T-helper 2 cell treated with Interferon-gamma antibody and Interleukin-4, amounts not matched to agents 5 μg/mL and 100 μg/mL, for 36 hours (primary cell): ENCODE measurements at places on chromosomes 2 and 18.

GRCh38 chr18:34772887-34773286, 62.8 kb downstream of the DTNA start:
- H3K27me3 ChIP-seq: peaks cover 2% of the 10 kb centered on the region
- no peak overlapping the region for H3K27ac ChIP-seq
- no peak for DNase-seq
- H3K4me3 ChIP-seq: no peak overlapping the region

GRCh38 chr2:69456950-69457445, 19.8 kb upstream of the NFU1 start:
- no peak for DNase-seq
- H3K4me1 ChIP-seq: peaks cover 12% of the 10 kb centered on the region
- H3K4me3 ChIP-seq: no peak overlapping the region
- no peak overlapping the region for H3K27ac ChIP-seq

GRCh38 chr2:237324405-237324831, 89.5 kb downstream of the COL6A3 start:
- H3K27me3 ChIP-seq: no peaks in the 10 kb centered on the region
- H3K27ac ChIP-seq: no peak overlapping the region
- no peak for DNase-seq
- no peak overlapping the region for H3K4me3 ChIP-seq

DNA sequence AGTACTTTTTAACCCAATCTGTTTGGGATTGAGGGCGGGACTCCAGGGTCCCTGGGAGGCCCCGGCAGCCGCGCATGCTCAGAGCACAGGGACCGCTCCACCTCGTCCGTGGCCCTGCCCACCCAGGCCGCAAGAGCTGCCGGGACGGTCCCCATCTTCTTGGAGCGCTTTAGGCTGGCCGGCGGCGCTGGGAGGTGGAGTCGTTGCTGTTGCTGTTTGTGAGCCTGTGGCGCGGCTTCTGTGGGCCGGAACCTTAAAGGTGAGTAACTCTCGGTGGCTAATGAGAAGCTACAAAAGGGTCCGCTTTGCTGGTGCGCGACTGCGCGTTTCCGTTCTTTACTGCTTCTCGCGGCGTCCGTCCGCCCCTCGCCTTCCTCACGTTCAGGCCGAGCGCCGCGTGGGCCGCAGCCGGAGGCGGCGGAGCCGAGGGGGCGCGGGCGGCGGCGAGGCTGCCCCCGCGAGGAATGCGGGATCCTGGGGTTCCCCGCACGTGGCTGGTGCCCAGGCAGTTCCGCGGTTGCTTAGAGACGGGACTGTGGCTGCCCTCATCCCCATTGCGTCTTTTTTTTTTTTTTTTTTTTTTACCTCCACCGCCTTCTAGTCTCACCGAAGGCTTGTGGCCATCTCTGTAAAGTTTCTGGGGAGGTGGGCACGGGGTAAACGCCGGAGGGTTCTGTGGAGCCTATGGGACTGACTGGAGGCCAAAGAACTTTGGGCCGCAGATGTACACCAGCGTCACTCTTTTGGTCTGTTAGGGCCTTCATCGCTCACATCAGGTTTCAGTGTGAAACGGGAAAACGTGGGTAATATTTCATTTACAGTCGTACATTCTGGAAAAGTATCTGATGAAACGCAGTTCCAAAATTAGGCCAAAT, at the start of gene SSB:
Gene SSB (plus strand): TSS at position 154 of the 875 bp plus-strand sequence. CDS start 2,090 bp downstream, outside the sequence.
- peak within 1 kb of the TSS; percentile 87 for H3K27ac ChIP-seq
- H3K4me3 ChIP-seq: peak within 1 kb of the TSS; percentile 89
- peak; percentile 93 for DNase-seq
- peaks cover 21% of the 10 kb centered on the region for H3K4me1 ChIP-seq

DNA sequence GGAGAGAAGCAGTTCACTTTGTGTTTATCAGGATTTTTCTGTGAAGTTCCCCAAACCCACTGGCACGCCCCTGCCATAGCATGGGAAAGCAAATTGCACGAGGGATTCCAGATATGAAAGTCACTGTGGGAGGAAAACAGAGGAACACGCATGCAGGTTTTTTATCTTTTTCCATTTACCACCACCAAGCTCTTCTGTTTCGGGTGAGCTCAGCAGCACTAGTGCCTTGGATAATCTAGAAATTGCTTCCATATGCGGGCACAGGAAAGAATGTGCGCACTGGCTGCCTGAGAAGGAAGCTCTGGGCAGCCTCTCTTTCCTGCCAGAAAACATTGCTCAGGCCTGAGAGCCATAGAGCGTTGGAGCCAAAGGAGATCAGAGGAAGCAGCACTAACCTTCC, 65.9 kb upstream of the WIPF1 start:
- no peak overlapping the region for H3K4me3 ChIP-seq
- no peak for DNase-seq
- H3K27ac ChIP-seq: no peak overlapping the region
- H3K27me3 ChIP-seq: no peaks in the 10 kb centered on the region
- peaks cover 2% of the 10 kb centered on the region for H3K36me3 ChIP-seq
- H3K4me1 ChIP-seq: peaks cover 15% of the 10 kb centered on the region

DNA sequence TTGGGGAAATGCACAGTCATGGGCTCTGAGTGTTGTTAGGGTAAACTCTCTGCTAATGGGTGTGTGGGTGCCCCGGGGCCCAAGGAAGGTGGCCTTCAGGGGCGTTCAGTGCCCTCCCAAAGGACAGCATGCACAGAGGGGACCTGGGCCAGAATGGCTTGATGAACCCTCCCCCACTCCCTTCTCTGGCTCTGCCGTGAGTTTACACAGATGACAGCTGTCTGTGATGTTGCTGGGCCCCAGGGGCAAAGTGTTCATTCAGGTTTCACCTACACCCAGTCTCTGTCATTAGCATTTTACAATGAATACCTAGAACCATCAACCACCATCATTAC, 3.2 kb downstream of the NPPC start:
- no peak overlapping the region for H3K4me3 ChIP-seq
- no peak for DNase-seq
- no peaks in the 10 kb centered on the region for H3K4me1 ChIP-seq
- peaks cover 36% of the 10 kb centered on the region for H3K27me3 ChIP-seq
- no peak overlapping the region for H3K27ac ChIP-seq
- no peaks in the 10 kb centered on the region for H3K36me3 ChIP-seq

DNA sequence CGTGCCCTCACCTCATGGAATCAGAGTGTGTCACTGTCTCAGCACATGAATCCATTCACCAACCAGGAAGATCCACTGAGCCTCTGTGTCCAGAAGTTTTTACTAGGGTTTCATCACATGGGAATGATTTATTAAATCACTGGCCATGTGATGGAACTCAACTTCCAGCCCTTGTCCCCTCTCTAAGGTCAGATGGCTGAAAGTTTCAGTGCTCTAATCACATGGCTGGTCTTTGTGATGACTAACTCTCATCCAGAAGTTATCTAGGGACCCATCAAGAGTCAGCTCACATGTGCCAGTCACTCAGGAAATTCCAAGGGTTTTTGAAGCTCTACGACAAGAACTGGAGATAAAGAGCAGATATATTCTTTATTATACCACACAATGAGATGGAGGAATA, 140.5 kb upstream of the GYPC start:
- no peaks in the 10 kb centered on the region for H3K27me3 ChIP-seq
- H3K36me3 ChIP-seq: no peaks in the 10 kb centered on the region
- no peak overlapping the region for H3K4me3 ChIP-seq

- no peaks in the 10 kb centered on the region for H3K36me3 ChIP-seq
- no peaks in the 10 kb centered on the region for H3K4me1 ChIP-seq
These were observed 86.2 kb upstream of the ZNF516 start for GRCh38 chr18:76581261-76581660.
